NCI-H2107 (cell line): ENCODE measurements at places on chromosomes 16 and 17.

GRCh38 chr17:47423406-47424295 lies 99.9 kb downstream of the EFCAB13 start:
- no peak for DNase-seq

DNA sequence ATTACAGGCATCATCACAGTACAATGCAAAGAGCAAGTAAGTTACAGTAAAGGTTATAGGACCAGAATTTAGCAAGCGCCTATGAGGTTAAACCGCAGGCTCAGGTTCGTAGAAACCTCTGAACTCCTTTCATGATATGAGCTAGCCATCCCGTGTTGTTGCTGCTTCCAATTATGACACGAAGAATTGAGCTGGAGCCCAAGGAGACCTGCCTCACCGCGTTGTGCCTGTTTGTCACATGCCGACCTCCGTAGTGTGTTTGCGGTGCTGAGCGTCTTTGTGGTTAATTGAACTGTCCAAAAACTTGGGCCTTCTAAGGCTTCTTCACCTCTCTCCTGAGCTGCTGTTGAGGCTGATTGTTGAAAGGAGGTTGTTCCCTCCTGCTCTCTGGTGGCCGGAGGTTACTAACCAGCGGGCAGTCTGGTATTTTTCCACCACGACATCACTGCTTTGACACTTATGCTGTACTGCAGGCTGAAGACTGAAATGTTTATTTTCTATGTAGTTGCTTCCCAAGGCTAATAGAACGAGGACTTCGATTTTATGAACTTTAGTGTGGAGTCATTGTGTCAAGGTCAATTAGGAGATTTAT lies 67.5 kb downstream of the SEC14L1 start:
- no peak for DNase-seq

GRCh38 chr16:78100112-78100467 lies 636 bp downstream of the WWOX start:
- no peak for DNase-seq

DNA sequence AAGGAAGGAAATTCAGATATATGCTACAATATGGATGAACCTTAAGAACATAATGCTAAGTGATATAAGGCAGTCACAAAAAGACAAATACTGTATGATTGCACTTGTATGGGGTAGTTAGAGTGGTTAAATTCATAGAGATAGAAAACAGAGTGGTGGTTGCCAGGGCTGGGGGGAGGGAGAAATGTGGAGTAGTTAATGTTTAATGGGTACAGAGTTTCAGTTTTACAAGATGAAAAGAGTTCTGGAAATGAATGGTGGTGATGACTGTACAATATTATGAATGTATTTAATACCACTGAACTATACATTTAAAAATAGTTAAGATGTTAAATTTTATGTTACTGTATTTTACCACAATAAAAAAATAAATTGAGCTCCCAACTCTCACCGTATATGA lies 157.9 kb downstream of the TOX3 start:
- no peak for DNase-seq

GRCh38 chr17:38358586-38359513 lies 7.2 kb downstream of the SOCS7 start:
- no peak for DNase-seq

- no peak for DNase-seq
Measured at GRCh38 chr17:2178798-2179501, 124.0 kb downstream of the HIC1 start.

- DNase-seq = no peak
Measured at GRCh38 chr16:4654011-4654963, 29.7 kb downstream of the MGRN1 start.

DNA sequence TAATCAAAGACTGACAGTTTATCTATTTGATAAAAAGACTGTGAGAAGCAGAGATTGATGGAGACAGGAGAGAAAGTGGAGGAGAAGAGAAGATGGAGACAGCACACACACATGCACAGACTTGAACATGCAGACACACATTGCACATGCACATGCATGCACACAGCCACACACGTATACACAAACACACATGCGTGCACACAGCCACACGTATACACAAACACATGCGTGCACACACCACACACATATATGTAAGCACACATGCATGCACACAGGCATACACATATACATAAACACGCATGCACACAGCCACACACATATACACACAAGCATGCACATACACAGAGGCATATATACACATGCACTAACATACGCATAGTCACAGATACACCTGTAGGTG lies 313.4 kb downstream of the HAPSTR1 start:
- no peak for DNase-seq

DNA sequence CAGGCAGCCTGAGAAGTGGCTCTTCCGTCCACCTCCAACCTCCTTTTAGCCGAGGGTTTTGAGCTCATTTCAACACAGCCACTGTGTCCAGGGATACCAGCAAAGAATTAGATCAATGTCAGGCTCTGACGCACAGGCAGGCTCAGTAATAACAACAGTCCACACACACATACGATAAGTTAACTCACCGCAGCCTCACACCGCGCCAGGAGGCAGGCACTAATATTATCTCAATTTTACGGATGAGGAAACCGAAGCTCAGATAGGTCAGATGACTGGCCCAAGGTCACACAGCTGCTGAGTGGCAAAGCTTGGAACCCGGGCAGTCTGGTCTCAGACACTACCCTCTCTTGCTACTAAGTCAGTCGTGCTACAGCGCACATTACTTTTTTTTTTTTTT lies 22.9 kb downstream of the ABR start:
- DNase-seq = no peak

DNA sequence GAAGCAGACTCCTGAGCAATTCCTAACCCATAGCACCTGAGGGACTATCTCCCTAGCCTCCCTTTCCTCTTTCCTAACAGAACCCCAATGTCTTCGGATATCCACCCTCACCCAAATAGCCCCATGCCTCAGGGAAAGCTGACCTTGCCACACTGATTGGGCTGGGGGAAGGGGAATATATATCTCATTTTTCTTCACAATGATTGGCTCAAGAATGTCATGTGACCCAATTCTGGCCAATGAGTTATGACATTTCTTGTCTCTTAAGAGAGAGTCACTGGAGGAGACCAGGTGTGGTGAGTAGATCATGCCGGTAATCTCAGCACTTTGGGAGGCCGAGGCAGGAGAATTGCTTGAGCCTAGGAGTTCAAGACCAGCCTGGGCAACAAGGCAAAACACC lies 71.9 kb upstream of the NLK start:
- no peak for DNase-seq

- no peak for DNase-seq
Measured at GRCh38 chr17:44359458-44360143, 4.1 kb downstream of the FAM171A2 start.

DNA sequence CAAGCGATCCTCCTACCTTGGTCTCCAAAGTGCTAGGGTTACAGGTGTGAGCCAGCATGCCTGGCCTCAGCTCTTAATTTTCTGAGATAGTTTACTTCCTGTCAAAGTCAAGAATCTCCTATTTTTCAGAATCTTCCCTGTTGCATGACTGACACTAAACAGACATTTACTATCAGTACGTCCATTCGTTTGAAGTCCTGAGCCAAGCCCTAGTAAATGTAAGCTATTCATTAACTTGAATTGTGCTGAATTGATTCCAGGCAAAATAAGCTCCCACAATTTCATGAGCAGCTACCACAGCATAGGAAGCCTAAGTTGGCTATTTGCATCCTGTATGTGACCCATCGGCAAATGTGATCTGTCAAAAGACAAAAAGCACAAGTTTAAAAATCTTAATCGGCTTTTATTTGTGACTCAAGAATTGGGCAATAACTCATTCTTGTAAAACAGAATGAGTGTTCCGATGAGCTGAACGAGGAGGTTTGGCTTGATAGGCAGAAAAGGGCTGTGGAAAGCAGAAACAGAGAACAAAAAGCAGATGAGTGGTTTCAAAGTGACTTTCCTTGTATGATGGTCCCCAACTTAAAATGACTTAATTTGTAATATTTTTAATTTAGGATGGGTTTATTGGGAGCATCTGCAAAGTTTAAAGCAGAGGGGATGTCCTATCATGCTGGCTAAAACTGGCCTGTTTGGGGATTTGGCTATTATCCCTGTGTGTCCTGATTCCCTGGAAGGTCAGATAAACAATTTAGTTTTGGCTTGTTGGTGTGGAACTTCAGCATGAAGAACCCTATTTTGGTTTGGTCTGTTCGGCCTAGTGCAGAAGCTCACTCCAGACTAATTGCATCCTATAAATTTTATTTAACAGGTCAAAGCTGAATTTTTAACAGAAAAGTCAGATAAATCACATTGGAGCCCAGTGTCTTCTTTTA lies 14.2 kb downstream of the RNF112 start:
- DNase-seq = no peak

GRCh38 chr16:531494-532125 lies 4.1 kb downstream of the CAPN15 start:
- DNase-seq = no peak

DNA sequence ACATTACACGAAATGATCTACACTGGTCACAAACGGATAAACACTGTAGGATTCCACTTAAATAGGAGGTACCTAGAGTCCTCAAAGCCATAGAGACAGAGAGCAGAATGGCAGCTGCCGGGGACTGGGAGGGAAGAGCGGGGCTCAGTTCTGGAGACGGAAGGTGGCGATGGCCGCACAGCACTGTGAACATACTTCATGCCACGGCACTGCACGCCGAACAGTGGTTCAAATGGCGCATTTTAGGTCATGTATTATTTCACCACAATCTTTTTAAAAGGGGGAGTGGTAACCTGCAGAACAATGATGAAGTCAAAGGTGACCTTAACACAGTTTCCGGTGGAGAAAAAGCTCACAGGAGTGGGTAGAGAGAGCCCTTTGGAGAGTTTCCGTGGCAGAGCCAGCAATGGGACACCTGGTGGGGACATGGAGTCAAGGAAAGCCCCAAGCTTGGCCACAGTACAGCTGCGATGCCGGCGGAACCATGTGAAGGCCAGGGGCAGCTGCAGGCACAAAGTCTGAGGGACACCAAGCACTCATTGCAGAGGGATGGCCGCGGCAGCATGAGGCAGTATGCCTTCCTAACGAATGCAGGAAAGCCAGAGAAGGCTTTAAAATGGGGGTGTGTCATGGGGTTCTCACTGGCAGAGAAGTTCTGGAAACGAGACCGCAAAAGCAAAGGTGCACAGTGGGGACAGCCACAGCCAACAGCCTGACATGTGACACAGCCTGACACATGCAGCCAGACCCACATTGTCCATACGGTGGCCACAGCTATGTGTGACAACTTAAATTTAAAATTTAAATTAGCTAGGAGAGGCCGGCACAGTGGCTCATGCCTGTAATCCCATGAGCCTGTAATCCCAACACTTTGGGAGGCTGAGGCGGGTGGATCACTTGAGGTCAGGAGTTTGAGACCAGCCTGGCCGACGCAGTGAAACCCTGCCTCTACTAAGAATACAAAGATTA lies 7.3 kb downstream of the FLCN start:
- DNase-seq = no peak

DNA sequence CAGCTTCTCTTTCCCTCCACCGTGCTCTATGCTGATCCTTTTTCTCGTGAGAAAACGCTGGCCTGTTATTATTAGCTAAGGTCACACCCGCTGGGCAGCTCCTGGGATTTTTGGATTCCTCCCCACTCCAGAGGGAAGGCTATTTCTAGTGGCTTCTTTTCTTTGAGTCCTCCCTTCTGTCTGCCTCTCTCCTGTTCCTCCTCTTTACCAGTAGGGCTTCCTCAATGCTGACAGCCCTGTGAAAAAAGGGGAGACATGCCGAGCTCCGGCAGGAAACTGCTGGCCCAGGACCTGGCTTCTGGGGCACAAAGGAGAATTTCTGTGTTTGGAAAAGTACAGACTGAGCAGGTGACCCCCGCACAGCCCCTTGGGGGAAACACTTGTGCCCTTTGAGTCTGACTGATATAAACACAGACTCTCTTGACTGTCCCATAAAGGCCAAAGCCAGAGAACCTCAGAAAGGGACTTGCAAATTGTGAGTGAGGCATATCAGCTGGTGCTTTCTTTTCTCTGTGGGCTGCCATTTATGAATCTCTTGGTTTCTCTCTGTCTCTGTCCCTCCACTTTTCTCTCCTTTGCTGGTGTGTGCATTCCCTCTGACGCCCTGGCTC lies 14.0 kb upstream of the RNF135 start:
- DNase-seq = no peak

DNA sequence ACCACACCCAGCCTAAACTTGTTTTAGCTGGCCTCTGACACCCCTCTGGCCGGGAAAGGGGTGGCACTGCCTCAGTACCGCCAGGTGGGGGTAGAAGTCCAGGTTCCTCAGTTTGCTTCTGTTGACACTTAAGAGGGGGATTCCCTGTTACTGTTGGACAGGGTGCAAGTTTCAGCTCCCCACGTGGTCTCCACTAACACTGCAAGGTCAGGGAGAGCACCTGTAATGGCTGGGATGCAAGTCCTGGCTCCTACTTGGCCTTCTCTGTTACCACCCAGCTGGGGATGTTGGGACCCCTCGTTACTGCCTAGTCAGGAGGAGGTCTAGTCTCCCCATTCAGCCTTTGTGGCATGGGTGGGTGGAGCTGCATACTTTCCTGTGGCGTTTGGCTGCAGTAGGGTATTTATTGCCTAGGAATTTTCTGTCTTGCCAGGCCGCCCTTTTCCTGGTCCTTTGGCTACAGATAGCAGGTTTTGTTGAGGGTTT lies 10.6 kb upstream of the MFAP4 start:
- DNase-seq = no peak

DNA sequence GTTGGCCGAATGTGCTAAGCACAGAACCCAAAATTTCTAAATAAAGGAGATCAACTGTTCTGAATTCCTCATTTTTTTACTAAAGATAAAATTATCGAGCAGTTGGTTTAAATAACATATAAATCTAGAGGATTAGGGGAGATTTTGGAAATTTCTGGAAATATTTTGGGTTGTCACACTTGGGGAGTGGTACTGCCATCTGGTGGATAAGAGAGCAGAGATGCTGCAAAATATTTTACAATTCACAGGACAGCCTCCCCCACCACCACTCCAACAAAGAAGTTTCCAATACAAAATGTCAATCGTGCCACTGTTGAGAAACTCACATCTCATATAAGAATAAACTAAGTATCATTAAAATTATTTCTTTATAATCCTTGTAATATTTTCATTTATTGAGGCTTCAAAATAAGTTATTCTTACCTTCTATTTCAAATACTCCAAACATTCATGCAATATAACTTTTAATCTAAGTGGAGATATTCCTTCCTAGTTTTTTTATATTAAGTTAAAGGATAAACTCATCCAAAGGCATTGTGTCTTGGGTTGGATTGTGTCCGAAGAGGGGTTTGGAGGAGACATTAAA lies 17.0 kb upstream of the ABCA8 start:
- no peak for DNase-seq
